Ovary (tissue), 10 donors: ENCODE measurements at places on chromosomes 6 and 20. TPM values are rescaled to one million over a fixed set of nuclear protein-coding genes. Genes with fewer than 3 reads are reported as not detected.

The THEMIS gene
- polyA plus RNA-seq = 0.87 TPM

The FUT9 gene
- polyA plus RNA-seq = not detected

The GINS1 gene
- polyA plus RNA-seq = 2.3 TPM

The FGD2 gene
- 2.3 TPM for polyA plus RNA-seq

The CDH26 gene
- 0.22 TPM for polyA plus RNA-seq

The LY6G6F gene
- not detected for polyA plus RNA-seq

The BTBD3 gene
- 26.9 TPM for polyA plus RNA-seq

The CALHM5 gene
- 3.2 TPM for polyA plus RNA-seq

The EYA4 gene
- 2.5 TPM for polyA plus RNA-seq

The PPP1R16B gene
- polyA plus RNA-seq = 2.5 TPM

The FKBP1C gene
- polyA plus RNA-seq = 0.99 TPM

The RIMS4 gene
- 3.0 TPM for polyA plus RNA-seq

The ADGRF5 gene
- polyA plus RNA-seq = 13.1 TPM

The CLPSL1 gene
- not detected for polyA plus RNA-seq

The SNAI1 gene
- polyA plus RNA-seq = 0.95 TPM

The PNPLA1 gene
- 0.04 TPM for polyA plus RNA-seq

The SLC32A1 gene
- not detected for polyA plus RNA-seq

The AVP gene
- polyA plus RNA-seq = not detected

The BANF2 gene
- not detected for polyA plus RNA-seq

The DEFB124 gene
- polyA plus RNA-seq = 0.82 TPM

The TMX4 gene
- 26.6 TPM for polyA plus RNA-seq

The ECT2L gene
- polyA plus RNA-seq = 0.17 TPM

The LY6G5C gene
- polyA plus RNA-seq = 3.7 TPM

The CLVS2 gene
- polyA plus RNA-seq = not detected

The GRM1 gene
- 0.03 TPM for polyA plus RNA-seq

The EPHA7 gene
- polyA plus RNA-seq = 1.0 TPM

The EFCAB8 gene
- not detected for polyA plus RNA-seq

The APOM gene
- 1.5 TPM for polyA plus RNA-seq

The BTN1A1 gene
- 0.05 TPM for polyA plus RNA-seq

The ZSWIM3 gene
- polyA plus RNA-seq = 6.0 TPM

The KCNG1 gene
- polyA plus RNA-seq = 0.63 TPM

The BPIFA2 gene
- not detected for polyA plus RNA-seq

The CCR6 gene
- polyA plus RNA-seq = not detected

The KIF25 gene
- polyA plus RNA-seq = not detected

The SLC25A27 gene
- polyA plus RNA-seq = 49.2 TPM

The HCK gene
- polyA plus RNA-seq = 3.4 TPM
